Omental fat pad (tissue), 4 donors: ENCODE measurements at places on chromosomes 12 and 14. TPM values are rescaled to one million over a fixed set of nuclear protein-coding genes. Genes with fewer than 3 reads are reported as not detected.

Gene POTEM
- not detected for total RNA-seq

DNA sequence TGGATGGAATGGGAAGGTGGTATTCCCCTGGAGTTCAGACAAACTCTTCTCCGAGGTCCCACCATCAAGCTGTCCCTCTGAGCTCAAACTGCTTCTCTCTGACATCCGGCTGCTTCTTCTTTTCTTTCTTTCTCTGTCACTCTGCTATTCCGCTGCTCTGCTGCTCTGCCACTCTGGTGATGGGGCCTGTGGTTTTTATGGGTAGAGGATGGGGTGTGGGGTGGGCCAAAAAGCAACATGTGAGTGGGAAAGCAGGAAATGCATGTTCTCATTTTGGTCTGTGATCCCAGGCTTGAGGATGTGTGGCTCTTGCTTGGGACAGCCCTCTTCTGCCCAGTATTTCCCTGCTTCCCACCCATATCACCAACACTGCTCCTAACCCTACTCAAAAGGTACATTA is 30.6 kb downstream of the CLECL1 start:
- DNase-seq, result no peak

DNA sequence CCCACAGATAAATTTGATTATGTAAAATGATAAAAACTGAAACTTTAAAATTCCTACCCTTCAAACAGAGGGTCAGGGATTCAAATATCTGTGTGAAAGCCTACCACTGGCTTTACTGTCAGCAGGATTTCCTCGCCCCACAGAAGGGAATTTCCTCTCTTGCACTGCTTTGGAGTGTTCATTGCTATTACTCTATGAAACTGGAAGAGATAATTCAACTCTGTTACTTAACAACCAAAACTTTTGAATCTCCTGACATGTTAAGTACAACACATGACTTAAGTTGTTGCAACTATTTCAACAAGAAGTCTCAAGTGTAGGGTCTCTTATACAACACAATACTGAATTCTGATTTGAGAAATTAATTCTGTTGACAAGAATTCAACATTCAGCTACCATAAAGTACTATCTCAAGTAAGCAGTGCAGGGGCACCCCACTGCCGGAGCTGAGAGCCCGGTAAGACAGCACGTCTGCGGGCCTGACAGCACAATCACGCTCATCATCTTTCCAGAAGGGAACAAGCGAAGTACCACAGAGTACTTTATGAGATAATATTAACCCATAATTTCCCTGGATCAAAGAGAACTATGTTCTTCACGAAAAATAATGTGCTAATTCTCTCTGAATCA is 22.9 kb downstream of the DICER1 start:
- no peak for DNase-seq

GRCh38 chr14:77657280-77657679 is 40.8 kb upstream of the SPTLC2 start:
- no peak for DNase-seq

Gene GPR84
- total RNA-seq, result not detected

GRCh38 chr12:63766498-63766897 is 13.2 kb upstream of the RXYLT1 start:
- no peak for DNase-seq

DNA sequence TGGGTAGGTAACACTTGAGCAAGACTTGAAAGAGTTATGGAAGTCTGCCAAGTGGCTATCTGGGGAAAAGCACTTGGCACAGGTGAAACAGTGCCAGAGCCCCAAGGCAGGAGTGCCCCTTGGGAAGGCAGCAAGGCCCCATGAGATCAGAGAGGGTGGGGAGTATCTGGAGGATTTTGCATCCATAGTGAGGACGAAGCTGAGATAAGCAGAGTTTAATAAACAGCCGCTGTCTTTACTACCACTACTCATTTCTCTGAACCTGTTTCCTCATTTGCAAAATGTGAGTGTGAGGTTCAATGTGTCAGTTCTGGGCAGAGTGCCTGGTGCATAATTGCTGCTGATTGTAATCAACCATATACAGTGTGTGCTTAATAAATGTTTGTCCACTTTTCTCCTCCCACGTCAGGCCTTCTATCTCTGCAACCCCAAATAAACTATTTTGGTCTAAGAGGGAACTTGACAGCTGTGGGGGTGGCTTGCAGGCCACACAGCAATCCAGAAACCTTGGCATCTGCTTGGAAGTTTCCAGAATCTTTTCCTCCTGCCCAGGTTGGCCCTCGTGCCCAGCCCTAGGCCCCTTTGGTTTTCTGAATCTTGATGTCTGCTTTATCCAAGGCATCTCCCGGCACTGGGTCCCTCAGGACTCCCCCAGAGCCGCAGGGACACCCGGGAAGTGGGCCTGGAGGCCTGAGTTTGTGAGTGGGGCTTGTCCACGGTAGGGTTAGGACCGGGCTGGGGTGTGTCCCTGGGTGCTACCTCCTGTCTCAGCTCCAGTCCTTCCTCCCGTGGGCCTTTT is 4.5 kb downstream of the ABCB9 start:
- no peak for DNase-seq

DNA sequence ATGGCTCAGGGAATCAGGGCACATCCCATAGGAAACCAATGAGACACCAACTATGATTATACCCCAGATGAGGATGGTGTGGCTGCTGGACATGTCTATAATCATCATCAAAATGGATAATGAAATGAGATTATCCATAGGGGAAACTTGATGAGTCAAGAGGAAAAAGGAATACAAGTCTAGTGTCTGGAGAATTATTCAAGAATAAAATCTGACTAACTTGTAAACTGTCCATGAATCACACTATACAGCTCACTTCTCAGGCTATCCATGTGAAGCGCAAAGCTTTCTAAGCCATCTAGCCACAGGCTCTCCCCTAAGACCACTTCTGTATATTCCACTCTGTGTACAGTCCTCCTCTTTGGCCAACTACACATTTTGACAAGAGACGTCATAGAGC is 52.5 kb downstream of the DUSP16 start:
- DNase-seq, result no peak

GRCh38 chr14:23286902-23287479 is 1.1 kb upstream of the HOMEZ start:
- DNase-seq, result no peak
